ENCODE measurements at places on chromosomes 7 and 10.

DNA sequence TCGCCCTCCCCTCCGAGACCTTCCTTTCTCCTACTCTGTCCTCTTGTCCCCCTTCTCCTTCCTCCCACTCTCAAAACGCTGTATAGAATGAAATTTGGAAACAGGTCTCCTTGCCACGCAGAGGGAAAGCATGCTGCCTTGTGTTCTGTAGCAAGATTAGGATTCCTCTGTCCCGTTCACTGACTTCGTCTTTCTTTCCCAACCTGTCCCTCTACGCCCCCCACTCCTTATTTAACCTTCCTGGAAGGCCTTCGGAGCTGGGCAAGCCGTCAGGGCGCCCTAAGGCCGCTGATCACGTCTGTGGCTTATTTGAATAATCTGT, 1.3 kb downstream of the HOXA9 start:
- no peak for DNase-seq

DNA sequence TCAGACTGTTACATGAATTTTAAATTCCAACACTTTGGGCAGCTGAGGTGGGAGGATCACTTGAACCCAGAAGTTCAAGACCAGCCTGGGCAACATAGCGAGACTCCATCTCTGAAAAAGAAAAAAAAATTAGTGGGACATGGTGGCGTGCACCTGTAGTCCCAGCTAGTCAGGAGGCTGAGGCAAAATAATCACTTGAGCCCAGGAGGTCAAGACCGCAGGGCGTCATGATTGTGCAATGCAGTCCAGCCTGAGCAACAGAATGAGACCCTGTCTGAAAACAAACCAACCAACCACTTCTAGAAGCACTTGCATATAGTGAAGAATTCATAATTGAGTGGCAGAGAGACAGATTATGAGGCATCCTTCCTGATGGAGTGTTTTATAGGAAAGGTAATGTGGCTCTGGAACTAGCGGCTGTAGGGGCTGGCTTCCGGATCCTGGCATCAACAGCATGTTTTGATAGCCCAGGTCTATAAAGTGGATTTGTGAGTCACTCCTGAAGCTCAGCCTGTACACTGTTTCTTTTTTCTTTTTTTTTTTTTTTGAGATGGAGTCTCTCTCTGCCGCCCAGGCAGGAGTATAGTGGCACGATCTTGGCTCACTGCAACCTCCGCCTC, 40.3 kb upstream of the RSBN1L start:
- no peak for DNase-seq

DNA sequence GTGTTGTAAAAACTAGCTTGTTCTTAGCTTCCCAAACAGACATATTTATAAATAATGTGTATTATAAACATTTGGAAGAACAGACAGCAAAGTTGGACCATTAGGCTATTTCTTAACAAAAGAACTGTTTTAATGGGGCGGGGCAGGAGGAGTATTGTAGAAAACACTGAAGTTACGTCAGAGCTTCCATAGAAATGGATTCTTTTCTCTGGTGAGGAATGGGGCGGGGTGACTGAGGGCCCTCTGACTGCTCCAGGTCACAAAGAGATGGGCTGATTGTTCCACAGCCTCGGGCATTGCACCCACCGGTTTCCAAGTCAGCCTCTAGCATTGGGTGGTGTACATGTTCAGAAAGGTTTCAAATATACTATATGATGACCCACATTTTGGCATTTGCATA, 36.8 kb upstream of the ADAM12 start:
- DNase-seq, result no peak

- no peak for DNase-seq
Measured at GRCh38 chr10:132687893-132688579, 97.9 kb downstream of the NKX6-2 start.

GRCh38 chr7:45699015-45699309, 124.8 kb downstream of the ADCY1 start:
- DNase-seq, result no peak

- no peak for DNase-seq
Measured at GRCh38 chr10:98340261-98340939, 72.4 kb upstream of the LOXL4 start.

DNA sequence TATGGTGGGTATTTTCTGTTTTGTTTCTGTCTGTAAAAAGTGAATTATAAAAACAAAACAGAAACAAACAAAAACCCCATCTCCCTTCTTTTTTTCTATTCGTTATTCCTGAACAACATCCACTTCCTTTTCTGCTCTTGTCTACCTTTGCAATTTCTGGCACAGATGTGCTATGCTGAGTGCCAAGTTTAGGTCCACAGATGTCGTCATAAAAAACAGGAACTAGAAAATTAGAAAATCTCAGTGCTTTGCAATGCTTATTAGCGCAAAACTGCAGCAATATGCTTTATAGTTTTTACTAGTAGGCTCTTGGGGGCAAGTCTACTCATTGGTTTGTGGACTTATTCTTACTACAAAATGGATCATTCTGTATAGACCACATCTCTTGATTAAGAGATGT, 94.2 kb upstream of the PRKCQ start:
- DNase-seq, result no peak

DNA sequence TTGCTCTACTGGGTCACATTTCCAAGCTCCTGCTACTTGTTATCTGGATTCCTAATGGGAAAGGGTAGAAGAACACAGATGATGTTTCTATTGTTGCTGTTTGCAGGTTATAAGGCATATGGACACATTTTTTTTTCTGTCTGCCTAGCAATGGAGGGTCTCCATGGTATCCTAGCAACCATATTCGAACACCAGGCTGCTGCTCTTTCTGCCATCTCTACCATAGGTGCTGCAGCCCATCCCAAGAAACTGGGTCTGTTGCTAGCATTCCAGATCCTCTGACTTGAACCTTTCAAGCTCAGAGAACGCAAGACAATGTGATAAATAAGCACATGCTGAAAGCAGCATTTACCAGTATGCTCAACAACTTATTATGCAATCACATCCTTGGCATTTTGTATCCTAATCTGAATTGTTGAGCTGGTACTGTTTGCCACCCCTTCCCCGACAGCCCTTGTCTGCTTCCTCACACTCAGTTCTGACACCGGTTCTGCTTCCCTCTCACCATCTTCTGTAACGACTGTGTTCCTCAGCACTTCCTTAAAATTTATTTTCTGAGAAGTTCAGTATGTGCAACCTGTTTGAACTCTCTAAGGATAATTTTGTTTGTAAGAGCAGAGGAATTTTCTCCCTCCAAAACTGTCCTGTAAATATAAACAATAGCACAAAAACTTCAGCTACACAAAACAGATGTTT, 6.2 kb downstream of the PRKG1 start:
- no peak for DNase-seq

GRCh38 chr7:32893207-32893524, 1.6 kb upstream of the KBTBD2 start:
- DNase-seq, result no peak

DNA sequence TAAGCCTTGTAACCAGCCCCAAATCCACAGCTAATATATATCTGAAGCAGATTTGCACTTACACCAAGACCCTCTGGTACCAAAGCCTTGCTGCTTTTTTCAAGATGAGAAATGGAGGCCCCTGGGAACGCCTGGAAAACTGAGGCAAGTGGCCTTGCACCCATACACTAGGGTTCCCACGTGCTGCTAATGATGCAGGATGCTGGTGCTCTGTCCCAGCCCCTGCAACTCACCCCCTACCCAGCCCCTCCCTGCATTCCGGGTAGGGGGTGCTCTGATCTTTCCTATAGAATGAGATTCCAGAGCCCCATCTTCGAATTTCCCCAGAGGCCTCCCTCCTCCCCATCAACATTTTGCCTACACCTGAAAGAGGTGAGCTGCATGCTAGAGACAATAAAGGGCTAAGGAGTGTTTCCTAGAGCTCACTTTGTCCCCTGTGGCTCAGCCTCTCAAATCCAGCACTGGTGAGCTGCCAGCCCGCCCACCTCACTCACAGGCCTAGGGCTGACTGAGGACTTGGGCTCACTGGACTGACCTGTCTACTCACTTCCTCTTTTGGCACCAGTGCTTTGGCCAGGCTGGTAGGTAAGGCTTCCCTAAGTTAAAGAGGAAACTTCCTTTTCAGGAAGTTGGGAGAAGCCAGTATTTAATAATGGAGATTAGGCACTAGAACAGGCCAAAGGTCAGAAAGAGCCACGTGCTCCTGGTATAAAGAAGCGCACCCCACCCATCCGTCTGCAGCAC, 9.8 kb downstream of the RBP4 start:
- no peak for DNase-seq

GRCh38 chr10:100571084-100571856, 35.5 kb downstream of the HIF1AN start:
- DNase-seq, result no peak

GRCh38 chr10:30691639-30692015, 62.1 kb upstream of the LYZL2 start:
- DNase-seq, result no peak

GRCh38 chr7:140864732-140865131, 60.0 kb downstream of the BRAF start:
- DNase-seq, result no peak

GRCh38 chr7:33940503-33940902, 35.2 kb downstream of the BMPER start:
- no peak for DNase-seq

DNA sequence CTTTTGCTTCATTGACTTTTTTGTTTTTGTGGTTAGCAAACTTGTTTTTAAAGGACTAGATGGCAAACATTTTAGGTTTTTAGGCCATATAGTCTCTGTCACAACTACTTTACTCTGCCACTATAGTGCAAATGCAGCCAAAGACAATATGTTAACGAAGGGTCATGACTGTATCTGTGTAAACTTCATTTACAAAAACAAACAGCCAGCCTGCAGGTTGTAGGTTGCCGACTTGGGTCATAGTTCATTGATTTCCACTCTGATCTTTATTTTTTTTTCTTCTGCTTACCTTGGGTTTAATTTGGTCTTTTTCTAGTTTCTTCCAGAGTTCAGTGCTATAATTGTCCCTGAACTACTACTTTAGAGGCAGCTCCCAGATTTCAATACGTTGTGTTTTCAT, 120.0 kb downstream of the ARHGAP22 start:
- no peak for DNase-seq

GRCh38 chr7:141640239-141640840, 61.6 kb downstream of the DENND11 start:
- DNase-seq, result no peak

DNA sequence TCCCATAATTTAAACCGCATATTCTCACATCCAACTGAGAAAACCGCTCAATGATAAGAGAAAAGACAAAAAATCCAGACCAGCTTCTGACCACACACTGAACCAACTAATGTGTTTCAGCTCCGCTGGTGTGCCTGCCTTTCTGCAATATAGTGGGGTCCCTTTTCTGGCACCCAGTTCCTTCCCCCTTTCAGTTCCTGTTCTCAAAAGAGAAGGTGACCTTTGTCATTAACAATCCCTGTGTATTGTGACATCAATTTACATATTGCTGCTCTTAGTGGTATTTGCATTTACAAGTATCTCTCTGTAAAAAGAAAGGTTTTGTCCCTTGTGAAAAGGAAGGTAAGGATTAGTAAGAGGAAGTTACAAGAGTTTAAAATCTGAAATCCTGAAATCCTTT, 1.4 kb downstream of the PPP1R17 start:
- no peak for DNase-seq

GRCh38 chr10:113780681-113781250, 29.3 kb downstream of the PLEKHS1 start:
- DNase-seq, result no peak

- peak; percentile 4 for DNase-seq
Measured at GRCh38 chr7:94003446-94004023, 620 bp downstream of the BET1 start.

DNA sequence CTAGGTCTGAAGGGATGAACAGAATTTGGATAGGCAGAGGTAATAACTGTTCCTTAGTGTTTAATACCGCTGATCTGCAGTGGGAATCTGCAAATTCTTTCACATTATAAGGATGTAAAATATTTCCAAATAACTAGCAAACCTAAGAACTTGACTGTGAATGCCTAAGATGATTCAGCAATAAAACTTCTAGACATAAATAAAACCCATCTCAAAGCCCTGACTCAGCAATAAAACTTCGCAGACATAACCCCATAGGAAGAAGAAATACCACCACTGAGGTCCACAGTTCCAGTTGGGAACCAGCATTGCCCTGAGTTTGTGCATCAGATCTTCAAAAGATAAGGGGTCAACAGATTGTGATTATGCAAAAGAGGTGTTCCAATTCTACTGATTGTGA, 354.2 kb downstream of the GFRA1 start:
- no peak for DNase-seq

DNA sequence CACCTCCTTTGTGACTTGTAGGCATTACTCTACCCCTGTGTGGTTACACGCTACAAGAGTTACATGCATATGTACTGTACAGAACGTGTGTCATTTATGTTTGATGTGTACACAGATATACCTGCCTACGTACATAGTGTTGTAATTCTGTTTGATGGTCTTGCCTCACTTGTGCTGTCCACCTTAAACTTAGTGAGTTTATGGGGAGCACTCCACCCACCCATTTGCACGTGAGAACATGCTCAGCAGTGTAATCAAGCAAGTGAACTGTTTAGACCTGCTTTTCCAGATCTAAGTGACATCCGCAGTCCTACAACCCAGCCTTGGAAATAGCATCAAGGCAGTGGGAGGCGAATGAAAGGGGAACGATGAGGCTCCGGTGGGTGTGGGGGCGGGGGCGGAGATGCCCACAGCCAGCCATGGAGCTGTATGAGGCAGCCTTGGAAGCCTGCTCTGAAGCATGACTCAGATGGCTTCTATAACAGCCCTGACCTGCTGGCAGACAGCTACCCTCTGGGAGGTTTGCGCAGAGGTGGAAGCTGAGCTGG, 52.1 kb downstream of the SUFU start:
- DNase-seq, result no peak

GRCh38 chr7:16589881-16590280, 55.7 kb downstream of the ANKMY2 start:
- no peak for DNase-seq

GRCh38 chr7:73847941-73848723, 5.8 kb upstream of the METTL27 start:
- DNase-seq, result no peak

DNA sequence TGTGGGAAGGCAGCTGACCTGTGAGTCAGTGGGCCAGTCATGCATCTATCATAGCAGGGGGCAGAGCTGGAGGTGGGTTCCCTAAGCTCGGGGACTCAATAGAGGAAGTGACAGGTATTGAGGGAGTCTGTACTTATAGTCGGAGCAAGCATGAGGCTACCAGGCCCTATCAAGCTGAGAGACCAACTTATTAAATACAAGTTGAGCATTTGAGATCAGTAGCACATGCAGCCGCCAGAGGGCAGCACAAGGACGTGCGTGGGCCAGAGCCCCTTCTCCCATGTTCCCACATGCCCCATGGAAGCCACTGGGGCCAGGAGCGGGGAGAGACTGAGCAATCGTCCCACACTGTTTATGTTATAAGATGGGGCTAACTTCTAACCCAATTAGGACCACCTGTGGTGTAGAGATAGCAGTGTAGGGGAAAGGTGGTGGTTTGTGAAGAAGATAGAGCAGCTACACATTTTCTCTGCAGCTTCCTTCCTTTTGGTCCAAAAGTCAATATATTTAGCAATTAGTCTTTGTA, 13.0 kb upstream of the STK31 start:
- peak; percentile 69 for DNase-seq
